GM12864 (cell line): ENCODE measurements at places on chromosomes 11 and 22.

GRCh38 chr11:130631119-130631518 is 182.7 kb downstream of the ADAMTS15 start:
- no peak for DNase-seq

- no peak for DNase-seq
Measured at GRCh38 chr22:35564975-35565867, 24.6 kb downstream of the RASD2 start.

DNA sequence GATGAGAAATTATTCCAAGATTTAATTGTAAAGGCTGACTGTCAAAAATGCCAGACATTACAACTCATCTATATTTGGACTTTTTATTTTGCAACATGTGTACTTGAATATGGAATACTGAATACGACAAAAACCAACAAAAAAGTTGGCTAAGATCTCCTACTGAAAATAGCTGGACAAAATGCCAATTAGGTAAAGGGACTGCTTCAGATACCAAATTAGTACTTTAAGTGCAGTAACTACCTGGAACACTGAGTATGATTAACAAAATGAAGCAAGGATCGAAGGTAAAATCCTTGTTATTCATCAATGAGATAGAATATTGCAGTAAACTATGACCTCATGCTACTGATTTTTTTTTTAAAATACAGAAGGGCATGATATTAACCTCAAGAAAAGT is 173.8 kb downstream of the SOX6 start:
- DNase-seq, result no peak

DNA sequence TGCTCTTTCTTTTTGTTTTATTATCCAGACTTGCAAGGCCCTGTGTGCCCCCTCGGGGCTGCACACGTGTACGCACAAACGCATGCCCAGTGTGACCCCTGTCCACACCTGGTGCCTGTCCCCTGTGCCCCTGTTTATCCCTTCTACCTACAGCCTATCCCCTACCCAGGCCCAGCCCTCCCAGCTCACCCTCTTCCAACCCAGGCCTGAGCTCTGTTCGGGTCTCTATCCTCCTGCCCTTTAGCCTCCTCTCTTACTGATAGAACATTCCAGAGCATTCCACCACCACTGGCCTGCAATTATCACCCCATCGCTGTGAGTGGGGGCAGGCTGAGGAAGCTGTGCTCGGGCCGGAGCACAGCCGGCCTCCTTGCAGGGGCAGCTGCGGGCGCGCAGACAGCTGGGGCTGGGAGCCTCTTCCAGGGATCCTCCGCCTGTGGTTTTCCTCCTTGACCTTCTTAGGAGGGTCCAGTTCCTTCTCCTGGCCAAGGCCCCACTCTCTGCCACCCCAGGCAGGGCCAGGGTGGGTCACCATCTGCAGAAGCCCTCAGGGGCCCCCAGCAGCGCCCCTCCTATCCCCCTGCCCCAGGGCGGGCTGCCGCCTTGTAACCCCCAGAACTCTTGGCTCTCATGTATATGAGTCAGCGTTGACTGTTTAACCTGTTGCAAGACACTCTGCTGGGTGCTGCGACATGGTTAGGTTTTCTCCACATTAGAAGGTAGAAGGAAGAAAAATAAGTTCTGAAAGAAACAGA is 41.8 kb upstream of the KCNQ1OT1 start:
- DNase-seq, result no peak

DNA sequence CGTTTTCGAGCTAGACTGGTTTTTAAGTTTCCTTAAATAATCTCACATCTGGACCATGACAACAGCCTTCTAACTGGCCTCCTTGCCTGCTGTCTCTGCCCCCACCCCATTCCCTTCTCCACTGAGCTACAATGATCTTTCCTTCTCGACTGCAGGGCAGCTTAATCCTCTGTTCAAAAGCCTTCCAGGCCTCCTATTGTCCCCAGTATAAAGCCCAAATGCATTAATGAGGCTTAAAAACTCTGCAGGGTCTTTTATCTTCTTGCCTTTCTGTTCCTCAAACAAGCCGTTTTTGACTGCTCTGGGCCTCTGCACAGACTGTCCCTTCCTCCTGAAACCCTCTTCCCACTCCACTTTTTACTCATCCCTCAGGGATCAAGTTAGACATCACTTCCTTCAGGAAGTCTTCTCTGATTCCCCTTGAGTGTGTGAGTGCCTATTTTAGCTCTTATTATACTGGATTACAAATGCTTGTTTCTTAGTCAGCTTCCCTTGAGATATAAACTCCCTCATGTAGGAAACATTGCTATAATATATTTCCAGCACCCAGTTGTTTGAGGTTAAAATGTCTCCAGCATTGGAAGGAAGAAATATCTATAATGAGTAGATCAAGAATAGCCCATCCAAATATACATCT is 23.6 kb upstream of the PAMR1 start:
- no peak for DNase-seq

GRCh38 chr11:72015511-72016061 is 16.9 kb downstream of the IL18BP start:
- no peak for DNase-seq

DNA sequence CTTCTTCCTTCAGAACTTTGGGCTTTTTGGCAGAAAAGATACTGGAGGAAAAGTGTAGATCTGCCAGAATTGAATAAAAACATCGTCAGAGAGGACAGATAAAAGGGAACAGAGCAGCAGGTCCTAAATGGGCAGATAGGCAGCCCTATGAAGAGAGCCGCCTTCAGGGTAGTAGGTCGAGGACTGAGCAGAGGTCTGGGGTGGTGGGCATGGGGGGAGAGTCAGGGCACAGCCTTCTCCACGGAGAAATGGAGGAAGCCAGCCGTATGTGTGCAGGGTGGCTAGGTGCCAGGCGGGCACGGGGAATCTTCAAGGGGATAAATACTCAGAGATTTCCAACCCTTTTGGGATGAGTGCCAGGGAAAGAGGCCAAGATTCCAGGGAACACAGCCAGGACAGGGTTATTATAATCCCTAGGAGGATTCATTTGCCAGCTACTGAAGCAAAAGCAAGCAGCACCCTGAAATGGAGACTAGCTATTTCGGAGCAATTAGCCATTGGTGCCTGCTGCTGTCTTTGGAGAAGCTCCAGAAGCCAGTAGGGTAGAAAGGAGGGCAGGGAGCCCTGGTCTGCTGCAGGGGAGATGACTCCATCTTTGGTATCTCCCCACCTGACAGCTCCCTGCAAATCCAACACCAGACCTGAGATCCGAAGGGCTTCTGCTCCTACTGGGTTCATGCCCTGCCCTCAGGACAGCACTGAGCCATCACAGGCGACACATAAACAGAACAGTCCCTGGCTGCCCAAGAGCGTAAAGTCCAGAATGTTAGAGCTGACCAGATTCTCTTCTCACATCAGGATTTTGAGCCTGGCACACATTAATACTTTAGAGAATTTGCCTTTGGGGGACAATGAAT is 174.5 kb upstream of the NTM start:
- DNase-seq, result no peak

- no peak for DNase-seq
Measured at GRCh38 chr11:12053606-12054361, 45.4 kb upstream of the DKK3 start.

DNA sequence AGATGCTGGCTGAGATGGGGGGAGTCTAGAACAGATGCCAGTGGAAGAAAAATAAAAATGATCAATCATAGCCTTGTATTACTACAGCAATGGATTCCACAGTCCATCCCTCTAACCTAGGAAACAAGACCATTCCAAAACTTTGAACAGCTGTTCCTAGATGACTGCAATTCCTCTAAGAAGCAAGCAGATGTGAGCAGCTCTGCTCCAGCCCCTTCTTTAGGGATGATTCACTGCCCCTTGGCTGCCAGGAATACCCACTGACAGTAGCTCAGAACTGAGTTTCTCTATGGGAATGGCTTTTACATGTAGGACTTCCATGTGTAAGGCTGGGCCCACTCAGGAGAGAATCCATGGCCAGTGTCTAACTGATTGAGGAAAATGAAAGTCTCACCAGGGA is 943.9 kb downstream of the OPCML start:
- no peak for DNase-seq

DNA sequence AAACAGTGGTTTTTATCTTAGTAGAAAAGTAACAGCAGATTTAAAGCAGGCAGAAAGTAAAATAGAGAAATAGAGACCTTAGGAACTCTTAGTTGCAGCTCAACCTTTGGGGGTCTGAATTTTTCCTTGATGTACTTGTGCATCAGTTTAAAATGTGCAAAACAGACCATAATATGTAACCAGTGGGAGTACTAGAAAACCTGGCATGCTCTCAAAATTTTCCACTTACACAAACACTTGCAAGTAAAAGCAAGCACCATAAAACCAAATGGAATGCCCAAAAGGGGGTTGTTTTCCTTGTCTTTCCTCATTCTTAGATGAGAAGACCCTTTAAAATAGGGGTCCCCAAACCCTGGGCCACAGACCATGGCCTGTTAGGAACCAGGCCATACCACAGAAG is 12.9 kb upstream of the MRGPRE start:
- no peak for DNase-seq

DNA sequence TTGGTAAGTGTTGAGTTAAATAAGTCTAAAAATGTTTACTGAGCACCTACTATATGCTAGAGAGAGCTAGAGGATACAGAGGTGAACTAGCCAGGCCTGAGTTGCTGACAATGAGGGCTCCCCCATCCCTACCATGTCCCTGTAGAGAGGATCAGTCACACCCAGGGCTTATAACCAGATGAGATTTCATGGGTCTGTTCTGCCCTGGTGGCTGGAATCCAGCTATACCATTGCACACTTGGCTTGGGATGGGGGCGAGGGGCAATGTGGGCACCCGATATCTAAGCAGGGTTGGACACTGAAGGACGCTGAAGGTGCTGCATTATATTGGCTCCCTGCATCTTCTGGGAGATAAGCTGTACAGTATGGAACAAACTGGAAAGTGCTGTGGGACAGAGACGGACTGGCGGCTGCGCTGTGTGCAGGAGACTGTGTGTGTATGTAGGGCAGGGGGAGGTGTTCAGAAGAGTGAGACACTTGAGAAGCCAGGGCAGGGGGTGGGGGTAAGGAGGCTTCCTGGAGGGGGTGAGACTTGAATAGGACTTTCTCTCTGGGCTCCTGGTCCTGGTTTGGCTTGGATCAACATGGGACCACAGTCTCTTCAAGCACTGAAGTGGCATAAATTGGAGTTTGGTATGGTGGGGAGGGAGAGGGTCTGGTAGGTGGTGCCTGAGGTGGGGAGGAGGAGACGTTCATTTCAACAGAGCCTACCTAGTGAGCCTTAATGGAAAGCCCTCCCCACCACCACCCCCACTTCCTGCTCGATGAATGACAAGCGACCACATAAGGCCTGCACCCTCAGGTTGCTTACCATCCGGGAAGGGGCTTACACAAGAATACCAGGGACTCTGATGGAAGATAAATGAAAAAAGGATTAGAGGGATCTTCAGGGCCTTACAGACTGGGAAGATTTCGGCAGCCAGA is 1.8 kb downstream of the CD82 start:
- no peak for DNase-seq

DNA sequence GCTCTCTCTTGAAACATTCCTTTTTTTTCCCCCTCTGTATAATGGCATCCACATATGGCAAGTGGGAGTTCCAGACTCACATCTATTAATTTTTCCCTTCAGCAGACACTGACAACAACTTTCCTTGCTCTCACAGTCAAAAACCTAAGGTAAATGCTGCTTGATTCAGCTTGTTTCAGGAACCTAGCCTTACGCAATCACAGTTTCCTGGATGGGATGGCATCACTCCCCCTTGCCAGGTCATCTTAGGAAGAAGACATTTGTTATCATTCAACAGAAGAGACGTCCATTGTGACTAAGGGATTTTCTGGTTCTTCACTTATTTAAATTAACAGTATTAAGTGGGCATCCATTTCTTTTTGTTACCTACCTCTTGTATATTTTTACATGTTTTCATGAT is 112.0 kb upstream of the PDGFD start:
- DNase-seq, result no peak

DNA sequence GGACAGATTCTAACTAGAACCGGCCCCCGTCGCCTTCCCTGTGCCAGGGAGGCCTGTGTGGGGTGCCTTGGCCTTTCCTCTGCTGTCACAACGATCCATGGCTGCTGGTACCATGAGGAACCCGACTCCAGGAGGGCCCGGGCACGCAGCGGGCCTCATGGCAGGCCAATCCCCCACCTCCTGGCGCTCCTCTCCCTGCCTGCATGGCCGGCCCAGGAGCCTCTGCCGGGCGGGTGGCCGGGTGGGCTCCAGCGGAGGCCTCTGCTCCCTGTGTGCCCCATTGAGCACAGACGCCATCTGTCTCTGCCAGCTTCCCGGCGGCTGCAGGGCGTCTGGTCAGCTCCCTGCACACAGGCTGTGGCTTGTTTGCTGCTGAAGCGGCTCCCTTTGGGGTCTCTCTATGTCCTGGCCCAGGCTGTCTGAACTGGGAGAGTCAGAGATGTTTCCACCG is 86.5 kb downstream of the MYEOV start:
- DNase-seq, result no peak

DNA sequence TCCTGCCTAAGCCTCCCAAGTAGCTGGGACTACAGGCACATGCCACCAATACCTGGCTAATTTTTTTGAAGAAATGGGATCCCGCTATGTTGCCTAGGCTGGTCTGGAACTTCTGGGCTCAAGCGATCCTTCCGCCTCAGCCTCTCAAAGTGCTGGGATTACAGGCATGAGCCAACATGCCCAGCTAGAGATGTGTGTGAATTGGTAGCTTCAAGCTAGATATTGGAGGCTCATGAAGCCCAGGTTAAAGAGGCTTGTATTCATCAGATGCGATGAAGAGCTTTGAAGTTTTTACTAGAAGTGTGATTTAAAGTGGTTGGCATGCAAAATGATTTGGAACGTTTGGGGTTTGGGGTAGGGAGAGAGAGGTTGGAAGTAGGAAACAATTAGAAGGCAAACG is 19.6 kb downstream of the NF2 start:
- no peak for DNase-seq

DNA sequence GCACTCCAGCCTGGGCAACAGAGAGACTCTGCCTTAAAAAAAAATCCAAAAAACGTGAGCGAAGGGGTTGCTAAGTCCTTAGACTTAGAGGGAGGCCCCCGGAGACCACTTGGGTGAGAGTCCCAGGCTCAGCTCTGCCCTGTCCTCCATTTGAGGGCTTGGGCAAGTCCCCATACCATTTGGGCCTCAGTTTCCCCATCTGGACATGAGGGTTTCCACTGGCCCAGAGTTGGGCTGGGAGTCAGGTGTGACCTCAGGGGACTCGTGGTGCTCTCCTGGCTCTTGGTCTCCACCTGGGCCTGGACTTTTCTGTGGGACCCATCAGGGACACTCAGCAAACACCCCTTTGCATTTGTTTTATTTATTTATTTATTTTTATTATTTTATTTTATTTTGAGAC is 35.2 kb upstream of the CSNK1E start:
- no peak for DNase-seq

DNA sequence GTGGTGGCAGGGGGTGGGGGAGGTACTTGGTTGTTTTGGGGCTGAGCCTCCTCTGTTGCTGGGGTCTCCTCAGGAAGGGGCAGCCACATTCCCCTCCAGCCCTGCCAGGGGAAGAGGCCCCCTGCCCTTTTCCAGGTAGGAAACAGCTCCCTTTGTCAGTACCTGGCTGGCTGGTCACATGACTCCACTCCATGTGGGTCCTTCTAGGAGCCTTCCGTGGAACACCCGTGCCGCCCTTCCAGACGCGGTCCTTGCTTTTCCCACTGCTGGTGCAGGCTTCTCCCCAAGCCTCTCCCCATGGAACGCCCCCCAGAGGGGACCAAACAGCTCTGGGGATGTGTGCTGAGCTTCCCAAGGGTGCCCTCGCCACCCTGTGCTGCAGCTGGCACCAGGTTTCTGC is 19.9 kb downstream of the IFT27 start:
- no peak for DNase-seq
